IPS-NIHi11 (cell line): ENCODE measurements at places on chromosomes 6 and 20.

- DNase-seq = no peak
These were observed 28.4 kb upstream of the SDHAF4 start for GRCh38 chr6:70538376-70538775.

DNA sequence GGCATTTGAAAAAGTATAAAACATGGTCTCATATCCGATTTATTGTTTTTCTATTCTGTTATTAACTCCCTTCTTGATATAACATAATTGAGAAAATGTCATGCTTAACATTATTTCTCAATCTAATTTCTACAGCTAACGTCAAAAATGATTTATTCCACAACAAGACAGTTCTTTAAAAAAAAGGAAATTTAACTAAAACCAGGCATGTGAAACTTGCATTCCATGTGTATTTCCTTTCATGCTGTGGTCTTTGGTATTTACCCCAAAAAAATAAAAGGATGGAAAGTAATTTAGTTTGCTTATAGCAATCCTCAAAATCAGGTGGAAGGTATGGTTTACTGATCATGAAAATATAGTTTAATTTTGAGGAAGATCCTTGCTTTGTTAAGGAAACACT, 142.8 kb downstream of the COL21A1 start:
- DNase-seq = no peak

GRCh38 chr6:138736640-138737039, 36.9 kb upstream of the CCDC28A start:
- DNase-seq = no peak

GRCh38 chr20:32526541-32526940, 58.6 kb downstream of the NOL4L start:
- no peak for DNase-seq

GRCh38 chr20:15319439-15319838, 982.0 kb upstream of the FLRT3 start:
- DNase-seq = no peak

- DNase-seq = no peak
These were observed 7.5 kb upstream of the AFG1L start for GRCh38 chr6:108287373-108287772.

DNA sequence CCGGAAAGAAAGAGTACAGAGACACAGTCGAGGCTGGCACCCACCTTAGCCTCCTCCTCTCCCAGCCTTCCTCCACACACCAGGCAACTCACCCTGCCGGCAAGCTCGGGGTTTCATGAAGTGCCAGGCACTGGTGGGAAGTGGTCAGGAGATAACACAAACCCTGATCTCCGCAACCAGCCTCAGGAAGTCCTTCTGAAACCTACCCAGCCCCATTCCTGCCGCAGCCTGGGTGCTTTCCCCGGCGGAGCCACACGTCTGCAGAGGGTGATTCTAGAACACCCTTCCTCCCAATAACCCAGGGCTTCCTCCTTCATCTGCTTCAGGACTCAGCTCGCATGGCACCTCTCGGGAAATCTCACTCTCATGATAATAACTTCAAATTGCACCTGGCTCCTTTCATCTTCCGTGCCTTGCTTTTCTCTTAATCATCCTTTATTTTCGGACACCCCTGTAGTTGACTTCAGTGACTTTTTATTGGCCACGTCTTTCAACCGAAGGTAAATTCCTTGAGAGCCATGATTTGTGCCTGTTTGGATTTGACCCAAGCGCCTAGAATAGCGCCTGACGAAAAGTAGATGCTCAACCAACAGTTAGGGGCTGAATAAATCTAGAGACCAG, 8.7 kb upstream of the HLA-E start:
- no peak for DNase-seq

- peak; percentile 34 for DNase-seq
These were observed 608.4 kb upstream of the AGPAT4 start for GRCh38 chr6:161882196-161882765.

DNA sequence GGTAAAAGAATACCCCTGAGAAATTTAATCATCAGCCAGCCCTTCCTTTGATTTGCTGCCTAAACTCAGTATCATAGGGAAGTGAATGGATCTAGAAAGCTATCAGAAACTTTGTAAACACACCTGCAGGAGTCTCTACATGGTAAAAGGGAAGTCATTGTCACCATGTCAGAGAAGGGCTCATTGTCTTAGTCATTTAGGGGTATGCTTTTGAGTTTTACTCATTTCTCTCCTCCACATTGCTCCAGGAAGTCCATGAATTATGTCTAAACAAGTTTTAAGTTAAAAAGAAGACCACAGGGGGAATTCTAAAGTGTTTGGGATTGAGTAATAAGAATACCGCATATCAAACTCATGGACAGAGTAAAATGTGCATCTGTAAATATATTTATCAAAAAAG, 2.5 kb downstream of the SLC17A1 start:
- DNase-seq = no peak

DNA sequence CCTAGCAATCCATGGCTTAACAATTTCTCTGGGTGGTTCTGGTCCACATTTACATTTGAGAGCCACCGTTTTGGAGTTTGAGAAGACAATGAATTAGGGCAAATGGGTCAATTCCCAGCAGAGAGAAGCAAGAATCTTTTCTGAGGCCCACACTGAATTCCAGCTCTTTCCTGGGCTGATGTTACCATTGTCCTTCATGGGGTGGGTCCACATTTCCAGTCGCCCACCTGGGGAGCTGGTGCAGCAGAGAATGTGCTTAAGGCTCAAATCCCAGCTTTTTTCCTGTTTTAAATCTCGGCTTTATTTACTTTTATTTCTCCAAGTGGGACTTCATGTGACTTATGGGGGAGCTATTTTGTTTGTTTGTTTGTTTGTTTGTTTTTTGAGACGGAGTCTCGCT, 44.2 kb upstream of the TFAP2C start:
- no peak for DNase-seq

- no peak for DNase-seq
These were observed 53.3 kb upstream of the TNFRSF21 start for GRCh38 chr6:47362857-47363461.

GRCh38 chr6:104928141-104928540, 28.8 kb upstream of the LIN28B start:
- DNase-seq = no peak

DNA sequence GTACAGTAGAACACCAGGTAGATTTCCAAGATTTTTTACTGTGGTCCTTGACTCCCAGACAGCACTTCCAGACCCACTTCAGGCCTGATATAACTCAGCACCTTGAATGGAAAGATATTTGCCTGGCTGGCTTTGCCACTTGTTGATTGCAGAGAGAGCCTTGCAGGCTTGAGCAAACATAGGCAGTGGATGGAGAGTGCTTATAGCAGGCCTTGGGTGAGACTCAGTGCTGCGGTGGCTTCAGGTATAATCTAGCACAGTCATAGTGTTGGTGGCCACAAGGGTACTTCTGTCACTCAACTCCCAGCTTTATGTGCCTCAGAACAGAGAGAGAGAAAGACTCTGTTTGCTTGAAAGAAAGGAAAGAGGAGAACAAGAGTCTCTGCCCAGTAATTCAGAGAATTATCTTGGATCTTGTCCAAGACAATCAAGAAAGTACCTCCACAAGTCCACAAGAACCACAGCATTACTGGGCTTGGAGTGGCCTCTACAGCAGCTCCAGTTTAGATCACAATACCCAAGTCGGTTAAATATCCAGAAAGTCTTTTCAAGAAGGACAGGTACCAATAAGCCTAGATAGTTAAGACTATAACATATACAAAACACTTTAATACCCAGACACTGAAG, 70.5 kb upstream of the FKBP1C start:
- no peak for DNase-seq

DNA sequence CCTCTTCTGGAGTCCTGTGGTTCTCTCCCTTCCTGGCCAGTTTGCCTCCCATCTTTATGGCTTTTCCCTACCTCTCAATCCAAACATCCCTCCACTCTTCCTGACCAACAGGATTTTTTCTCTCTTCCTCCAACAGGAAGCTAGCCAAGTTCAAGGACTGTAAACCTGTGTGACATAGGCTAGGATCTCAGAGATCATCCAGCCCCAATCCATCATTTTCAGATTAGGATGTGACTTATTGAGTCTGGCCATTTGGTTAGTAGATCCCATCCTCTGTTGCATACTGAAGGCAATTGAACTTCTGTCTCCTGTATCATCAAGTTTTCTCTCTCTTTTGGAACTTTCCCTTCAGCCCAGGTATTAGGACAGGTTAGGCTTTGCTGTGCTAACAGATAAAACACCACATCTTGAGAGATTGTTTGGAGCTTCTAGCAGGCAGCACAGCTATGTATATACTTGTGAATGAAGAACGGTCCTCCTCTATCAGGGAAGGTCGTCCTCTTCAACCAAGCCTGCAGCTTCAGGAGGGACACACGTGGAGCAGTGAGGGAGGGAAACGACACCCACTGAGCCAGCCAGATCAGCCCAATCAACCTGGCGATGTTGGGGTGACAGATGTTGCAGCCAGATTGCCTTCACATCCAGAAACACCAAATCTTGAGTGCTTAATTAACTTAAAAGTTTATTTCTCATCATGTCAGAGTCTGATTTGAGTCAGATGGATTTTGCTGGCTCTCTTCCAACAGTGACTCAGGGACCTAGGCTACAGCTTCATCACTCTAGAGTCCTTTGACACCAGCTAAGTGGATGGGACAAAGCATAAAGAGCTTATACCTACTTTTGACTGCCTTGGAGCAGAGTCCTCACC, 106.8 kb downstream of the GJA10 start:
- no peak for DNase-seq

GRCh38 chr6:108800427-108800864, 47.8 kb upstream of the ARMC2 start:
- DNase-seq = no peak

- no peak for DNase-seq
These were observed 44.7 kb upstream of the ADGRF4 start for GRCh38 chr6:47653706-47654105.

DNA sequence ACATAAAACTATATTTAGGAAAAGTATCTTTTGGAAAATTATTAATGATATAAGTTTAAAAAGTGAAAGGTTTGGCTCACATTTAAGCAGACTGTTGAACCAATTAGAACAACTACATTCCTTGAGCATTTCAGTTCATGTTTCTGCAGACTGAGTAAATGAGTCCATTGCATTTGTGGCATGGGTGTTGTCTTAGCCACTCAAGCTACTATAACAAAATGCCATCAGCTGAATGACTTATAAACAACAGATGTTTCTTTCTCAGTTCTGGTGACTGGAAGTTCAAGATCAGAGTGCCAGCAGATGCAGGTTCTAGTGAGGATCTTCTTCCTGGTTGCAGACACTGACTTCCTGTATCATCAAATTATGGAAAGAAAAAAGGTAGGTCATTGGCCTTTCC, 67.1 kb upstream of the SLC2A12 start:
- DNase-seq = no peak

DNA sequence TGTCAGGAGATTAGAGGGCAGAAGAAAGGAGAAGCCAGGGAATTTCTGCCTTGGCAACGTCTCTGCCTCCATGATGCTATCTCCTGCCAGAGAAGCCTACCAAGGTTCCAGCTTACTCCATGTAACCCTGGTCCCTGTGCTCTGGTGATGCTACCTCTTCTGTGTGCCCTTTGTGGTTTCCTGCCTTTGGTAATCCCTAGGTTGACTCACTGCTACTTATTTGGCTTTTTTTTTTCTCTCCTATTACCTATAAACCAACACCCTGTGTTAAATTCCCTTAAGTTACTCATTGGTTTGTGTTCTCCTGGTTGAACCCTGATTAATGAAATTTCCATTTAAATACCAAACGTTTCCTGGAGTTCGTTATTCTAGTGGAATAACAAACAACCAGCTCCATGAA, 527.8 kb upstream of the FLRT3 start:
- DNase-seq = no peak

DNA sequence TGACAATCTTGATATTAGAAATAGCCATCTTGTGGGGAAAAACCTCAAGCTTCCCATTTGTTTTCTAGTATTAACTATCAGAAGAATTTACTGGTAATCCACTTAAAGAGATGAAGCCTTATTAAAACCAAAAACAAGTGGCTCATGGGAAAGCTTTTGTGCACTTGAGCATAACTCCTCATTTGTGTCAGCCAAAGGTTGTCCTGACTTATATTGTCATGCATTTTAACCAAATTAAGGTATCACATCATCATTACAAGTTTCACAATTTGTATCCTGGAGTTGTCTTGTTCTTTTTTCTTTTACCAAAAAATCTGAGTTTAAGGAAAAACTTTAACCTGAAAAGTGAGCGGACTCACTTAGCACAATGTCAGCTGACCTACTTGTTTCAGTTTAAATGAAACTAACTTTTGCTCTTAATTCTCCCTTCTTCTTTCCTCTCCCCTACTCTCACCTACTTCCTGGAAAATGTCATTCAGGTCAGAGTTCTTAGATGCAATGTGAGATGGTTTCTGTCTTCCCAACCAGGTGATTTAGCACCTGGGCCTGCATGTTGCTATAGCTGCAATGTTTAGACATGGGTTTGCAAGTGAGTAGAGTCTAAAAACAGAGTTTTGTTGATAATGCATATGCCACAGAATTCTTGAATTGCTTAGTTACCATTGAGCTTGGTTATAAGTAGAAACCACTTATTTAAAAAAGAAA, 82.8 kb downstream of the TNFAIP3 start:
- no peak for DNase-seq

GRCh38 chr20:8408587-8409307, 276.7 kb downstream of the PLCB1 start:
- DNase-seq = no peak

DNA sequence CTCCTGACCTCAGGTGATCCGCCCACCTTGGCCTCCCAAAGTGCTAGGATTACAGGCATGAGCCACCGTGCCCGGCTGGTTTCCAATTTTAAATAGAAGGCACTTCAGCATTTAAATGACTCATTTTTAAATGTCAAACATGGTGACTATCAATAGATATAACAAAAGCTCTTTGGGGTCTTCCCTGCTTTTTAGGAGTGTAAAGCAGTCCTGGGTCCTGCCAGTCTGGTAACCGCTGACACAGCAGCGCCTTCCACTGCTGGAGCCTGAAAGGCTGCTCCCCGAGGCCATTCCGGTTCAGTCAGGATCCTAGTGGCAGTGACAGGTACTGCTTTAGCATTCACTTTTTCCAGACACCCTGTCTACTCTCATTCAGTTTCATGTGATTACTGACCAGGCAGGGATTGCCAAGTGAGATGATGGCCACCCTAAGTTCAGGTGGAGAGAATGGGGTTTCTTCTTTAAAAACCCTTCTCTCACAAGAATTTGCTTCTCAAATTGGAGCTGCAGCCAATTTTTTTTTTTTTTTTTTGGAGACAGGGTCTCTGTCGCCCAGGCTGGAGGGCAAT, 5.1 kb downstream of the DIDO1 start:
- DNase-seq = peak; percentile 50

DNA sequence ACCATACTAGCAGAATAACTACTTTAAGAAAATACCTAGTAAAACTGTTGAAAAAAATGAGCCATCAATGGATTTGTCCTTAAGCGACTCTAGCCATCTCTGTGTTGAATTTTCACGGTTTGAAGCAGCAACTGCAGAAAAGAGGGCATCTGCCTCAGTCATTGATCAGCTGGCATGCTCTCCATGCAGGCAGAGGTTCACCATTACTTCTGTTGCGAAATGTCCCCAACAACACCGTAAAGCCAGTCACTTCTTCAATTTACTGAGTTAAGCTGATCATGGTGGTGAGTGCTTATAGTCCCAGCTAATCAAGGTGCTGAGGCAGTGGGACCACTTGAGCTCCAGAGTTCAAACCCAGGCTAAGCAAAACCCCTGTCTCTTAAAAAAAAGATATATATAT, 11.1 kb downstream of the TPD52L1 start:
- DNase-seq = no peak
